ENCODE measurements at places on chromosomes 7 and 10. TPM values are rescaled to one million over a fixed set of nuclear protein-coding genes. Genes with fewer than 3 reads are reported as not detected.

- H3K36me3 ChIP-seq, result no peaks in the 10 kb centered on the region
- DNase-seq, result no peak
- no peaks in the 10 kb centered on the region for H3K4me1 ChIP-seq
- H3K27ac ChIP-seq, result no peak overlapping the region
Observed at GRCh38 chr7:116241291-116241690, 31.0 kb downstream of the TES start.

NKX2-3 gene
- total RNA-seq, result 0.62 TPM

GRCh38 chr10:33487014-33487776 is 152.7 kb upstream of the NRP1 start:
- H3K36me3 ChIP-seq, result no peaks in the 10 kb centered on the region
- H3K27ac ChIP-seq, result no peak overlapping the region
- no peaks in the 10 kb centered on the region for H3K27me3 ChIP-seq

PRKAR2B gene
- total RNA-seq, result 3.7 TPM

DNA sequence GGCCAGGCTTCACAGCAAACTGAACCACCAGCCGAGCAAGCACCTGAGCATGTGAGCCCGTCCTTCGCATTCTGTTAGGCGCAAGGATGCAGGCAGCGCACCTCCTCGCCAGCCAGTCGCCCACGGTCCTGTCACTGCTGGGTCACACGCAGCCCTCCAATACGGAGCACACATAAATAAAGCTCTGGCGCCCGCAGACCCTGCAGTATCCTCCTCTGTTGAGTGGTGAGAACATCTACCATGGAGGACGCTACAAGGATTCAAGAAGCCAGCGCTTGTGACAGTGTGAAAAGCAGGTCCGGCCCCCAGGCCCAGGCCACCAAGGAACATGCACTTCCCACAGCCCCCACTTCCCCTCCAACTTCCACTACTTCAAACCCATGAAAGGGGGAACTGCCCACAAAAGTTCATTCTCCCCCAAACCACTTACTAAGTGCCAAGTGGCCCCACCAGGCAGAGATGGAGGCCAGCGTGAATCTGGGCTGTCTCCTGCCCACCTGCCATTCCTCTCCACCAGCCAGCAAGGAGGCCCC is 34.8 kb downstream of the VOPP1 start:
- no peak overlapping the region for H3K27ac ChIP-seq
- H3K27me3 ChIP-seq, result no peaks in the 10 kb centered on the region
- no peaks in the 10 kb centered on the region for H3K36me3 ChIP-seq
- peaks cover 26% of the 10 kb centered on the region for H3K4me1 ChIP-seq

GRCh38 chr7:149770728-149771636 is 2.4 kb downstream of the ZNF467 start:
- peak overlapping the region; percentile 5 for H3K27ac ChIP-seq
- DNase-seq, result peak; percentile 68
- peaks cover 39% of the 10 kb centered on the region for H3K4me1 ChIP-seq
- peaks cover 2% of the 10 kb centered on the region for H3K36me3 ChIP-seq
- peak overlapping the region; percentile 29 for H3K4me3 ChIP-seq
- peaks cover 36% of the 10 kb centered on the region for H3K27me3 ChIP-seq

NRP1 gene
- total RNA-seq, result 107 TPM

GRCh38 chr10:14742815-14743214 is 31.9 kb downstream of the FAM107B start:
- H3K36me3 ChIP-seq, result no peaks in the 10 kb centered on the region
- H3K27me3 ChIP-seq, result no peaks in the 10 kb centered on the region
- no peak overlapping the region for H3K27ac ChIP-seq
- DNase-seq, result peak; percentile 34

- no peak for DNase-seq
- H3K4me3 ChIP-seq, result no peak overlapping the region
- no peaks in the 10 kb centered on the region for H3K27me3 ChIP-seq
- H3K4me1 ChIP-seq, result no peaks in the 10 kb centered on the region
- H3K27ac ChIP-seq, result no peak overlapping the region
- H3K36me3 ChIP-seq, result no peaks in the 10 kb centered on the region
Observed at GRCh38 chr7:117610396-117610795, 130.6 kb downstream of the CFTR start.

- H3K36me3 ChIP-seq, result no peaks in the 10 kb centered on the region
- no peaks in the 10 kb centered on the region for H3K27me3 ChIP-seq
- H3K27ac ChIP-seq, result no peak overlapping the region
- peak; percentile 89 for DNase-seq
- H3K4me3 ChIP-seq, result no peak overlapping the region
- H3K4me1 ChIP-seq, result no peaks in the 10 kb centered on the region
Observed at GRCh38 chr10:51640120-51640819, 59.1 kb downstream of the CSTF2T start.

GRCh38 chr7:36617408-36617807 is 106.9 kb downstream of the AOAH start:
- no peak overlapping the region for H3K27ac ChIP-seq
- H3K4me1 ChIP-seq, result peaks cover 5% of the 10 kb centered on the region
- no peak overlapping the region for H3K4me3 ChIP-seq
- no peaks in the 10 kb centered on the region for H3K36me3 ChIP-seq

- H3K27me3 ChIP-seq, result no peaks in the 10 kb centered on the region
- H3K36me3 ChIP-seq, result no peaks in the 10 kb centered on the region
- H3K4me3 ChIP-seq, result peak overlapping the region; percentile 88
- peak; percentile 63 for DNase-seq
- H3K4me1 ChIP-seq, result peaks cover 14% of the 10 kb centered on the region
- H3K27ac ChIP-seq, result peak overlapping the region; percentile 83
Observed at GRCh38 chr7:148697256-148698006, 1.3 kb upstream of the CUL1 start.

SLC26A3 gene
- total RNA-seq, result not detected

PPP1R17 gene
- total RNA-seq, result not detected

GRCh38 chr10:33412653-33413361 is 78.3 kb upstream of the NRP1 start:
- no peak overlapping the region for H3K27ac ChIP-seq
- no peak overlapping the region for H3K4me3 ChIP-seq
- no peaks in the 10 kb centered on the region for H3K36me3 ChIP-seq
- peak; percentile 42 for DNase-seq
- H3K27me3 ChIP-seq, result no peaks in the 10 kb centered on the region
- no peaks in the 10 kb centered on the region for H3K4me1 ChIP-seq

COMTD1 gene
- total RNA-seq, result 6.9 TPM

- no peaks in the 10 kb centered on the region for H3K27me3 ChIP-seq
- no peaks in the 10 kb centered on the region for H3K36me3 ChIP-seq
- H3K4me3 ChIP-seq, result no peak overlapping the region
- H3K27ac ChIP-seq, result peak overlapping the region; percentile 57
- DNase-seq, result no peak
Observed at GRCh38 chr10:75043256-75044131, 68.0 kb upstream of the SAMD8 start.

DNA sequence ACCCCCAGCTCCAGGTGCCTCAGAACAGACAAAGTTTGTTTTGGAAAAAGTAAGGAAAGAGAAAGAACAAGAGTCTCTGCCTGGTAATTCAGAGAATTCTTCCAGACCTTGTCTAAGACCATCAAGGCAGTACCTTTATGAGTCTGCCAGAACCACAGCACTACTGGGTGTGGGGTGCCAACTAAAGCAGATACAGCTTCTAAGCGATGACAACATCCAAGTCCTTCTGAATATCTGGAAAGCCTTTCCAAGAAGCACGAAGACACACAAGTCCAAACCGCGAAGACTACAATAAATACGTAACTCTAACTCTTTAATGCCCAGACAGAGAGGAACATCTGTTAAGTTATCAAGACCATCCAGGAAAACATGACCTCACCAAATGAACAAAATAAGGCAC is 94.3 kb downstream of the SIRT1 start:
- no peaks in the 10 kb centered on the region for H3K27me3 ChIP-seq
- no peak overlapping the region for H3K4me3 ChIP-seq
- peaks cover 6% of the 10 kb centered on the region for H3K4me1 ChIP-seq
- no peak for DNase-seq

SORCS3 gene
- 0.13 TPM for total RNA-seq

ASB4 gene
- 32.5 TPM for total RNA-seq

DNA sequence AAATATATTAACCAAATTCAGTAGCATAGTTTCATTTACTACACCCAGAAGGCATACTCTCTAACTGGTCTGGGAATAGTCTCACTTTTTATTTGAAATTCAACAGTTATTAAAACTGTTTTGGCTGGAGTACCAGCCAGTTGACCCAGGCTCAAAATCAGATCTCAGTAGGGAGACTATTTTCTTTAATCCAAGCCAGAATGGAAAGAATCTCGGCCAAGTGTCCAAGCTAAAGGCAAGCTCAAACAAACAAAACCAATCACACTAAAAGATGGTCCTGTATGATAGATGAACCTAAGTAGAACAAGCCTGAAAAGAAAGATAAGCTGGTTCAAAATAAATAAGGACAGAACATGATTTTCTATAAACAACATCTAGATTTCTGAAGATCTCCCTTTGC is 259.6 kb upstream of the POM121L12 start:
- no peak overlapping the region for H3K4me3 ChIP-seq
- DNase-seq, result peak; percentile 55
- H3K36me3 ChIP-seq, result no peaks in the 10 kb centered on the region
- no peaks in the 10 kb centered on the region for H3K4me1 ChIP-seq
- no peak overlapping the region for H3K27ac ChIP-seq

- peak overlapping the region; percentile 86 for H3K4me3 ChIP-seq
- DNase-seq, result no peak
- H3K27me3 ChIP-seq, result no peaks in the 10 kb centered on the region
- H3K4me1 ChIP-seq, result no peaks in the 10 kb centered on the region
- peak overlapping the region; percentile 97 for H3K27ac ChIP-seq
- peaks cover 3% of the 10 kb centered on the region for H3K36me3 ChIP-seq
Observed at GRCh38 chr7:107579554-107579884, 527 bp upstream of the BCAP29 start.

DNA sequence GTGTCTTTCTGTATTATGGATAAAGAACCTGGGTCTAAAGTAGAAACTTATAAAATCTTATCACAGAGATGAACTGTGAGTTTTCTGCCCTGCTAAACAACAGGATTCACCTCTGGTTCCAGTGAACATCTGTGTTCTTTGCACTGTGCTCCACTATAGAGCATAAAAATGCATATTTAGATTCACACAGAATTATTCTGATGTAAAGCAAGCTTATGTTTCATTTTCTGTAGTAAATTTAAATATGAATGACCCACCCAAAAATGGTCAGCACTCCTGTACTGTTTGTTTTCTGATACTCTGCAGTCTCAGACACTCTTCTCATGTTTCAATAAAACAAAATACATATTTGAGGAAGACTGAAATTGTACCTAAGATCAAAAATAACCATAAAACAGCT is 204.5 kb upstream of the PLXDC2 start:
- H3K4me1 ChIP-seq, result no peaks in the 10 kb centered on the region
- DNase-seq, result no peak
- no peak overlapping the region for H3K27ac ChIP-seq
- no peaks in the 10 kb centered on the region for H3K27me3 ChIP-seq
- no peaks in the 10 kb centered on the region for H3K36me3 ChIP-seq
- no peak overlapping the region for H3K4me3 ChIP-seq

COBL gene
- total RNA-seq, result 60.6 TPM

DNA sequence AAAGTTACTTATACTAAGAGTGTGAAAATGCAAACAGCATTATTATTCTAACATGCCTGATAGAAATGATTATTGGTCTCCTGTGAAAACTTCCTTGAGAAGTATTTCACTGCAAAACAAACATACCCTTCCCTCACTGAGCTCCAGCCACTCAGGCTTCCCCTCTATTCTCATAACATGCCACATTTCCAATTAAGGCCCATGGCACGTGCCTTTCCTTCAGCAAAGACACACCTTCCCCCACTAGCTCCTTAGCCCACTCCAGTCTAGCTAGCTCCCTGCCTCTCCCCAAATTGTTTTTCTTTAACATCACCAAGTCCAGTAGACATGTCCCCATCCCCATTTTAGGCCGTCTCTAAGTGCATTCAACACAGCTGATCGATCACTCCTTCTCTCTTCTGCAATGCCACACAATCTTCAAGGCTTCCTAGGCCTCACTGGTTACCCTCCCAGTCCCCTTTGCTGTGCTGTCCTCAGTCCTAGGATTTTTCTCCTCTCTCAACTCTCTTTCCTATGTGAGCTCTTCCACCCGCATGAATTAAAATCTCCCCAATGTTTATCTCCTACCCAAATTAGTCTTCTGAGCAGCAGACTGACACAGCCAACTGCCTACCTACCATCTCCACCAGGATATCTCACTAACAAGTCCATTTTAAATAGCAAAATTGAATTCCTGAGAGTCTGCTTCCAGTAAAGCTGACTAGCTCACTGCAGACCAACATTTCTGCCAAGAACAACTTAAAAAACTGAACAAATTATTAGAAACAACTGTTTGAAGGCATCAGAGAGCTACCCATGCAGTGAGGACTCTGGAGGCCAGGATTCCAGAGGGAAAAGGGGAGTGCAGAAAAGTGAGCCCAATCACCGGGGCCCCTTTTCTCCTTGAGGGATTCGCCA is 11.9 kb downstream of the CYTH3 start:
- H3K4me1 ChIP-seq, result peaks cover 43% of the 10 kb centered on the region
- DNase-seq, result peak; percentile 80
- H3K4me3 ChIP-seq, result no peak overlapping the region
- no peaks in the 10 kb centered on the region for H3K27me3 ChIP-seq
- no peaks in the 10 kb centered on the region for H3K36me3 ChIP-seq
- H3K27ac ChIP-seq, result peak overlapping the region; percentile 93

Data from muscle of leg (tissue), 16 donors.